GM23338 (cell line): ENCODE measurements at places on chromosomes 6 and 20.

GRCh38 chr6:166929542-166930189 is 26.7 kb downstream of the RNASET2 start:
- no peak for DNase-seq

- DNase-seq, result peak; percentile 84
Observed at GRCh38 chr20:20465252-20465651, 97.3 kb downstream of the INSM1 start.

GRCh38 chr6:142226731-142227130 is 75.1 kb upstream of the ADGRG6 start:
- DNase-seq, result no peak

GRCh38 chr20:32820698-32821377 is 1.1 kb downstream of the MAPRE1 start:
- DNase-seq, result no peak
